Posterior vena cava (tissue), 2 donors: ENCODE measurements at places on chromosomes 5 and 9. TPM values are rescaled to one million over a fixed set of nuclear protein-coding genes. Genes with fewer than 3 reads are reported as not detected.

DNA sequence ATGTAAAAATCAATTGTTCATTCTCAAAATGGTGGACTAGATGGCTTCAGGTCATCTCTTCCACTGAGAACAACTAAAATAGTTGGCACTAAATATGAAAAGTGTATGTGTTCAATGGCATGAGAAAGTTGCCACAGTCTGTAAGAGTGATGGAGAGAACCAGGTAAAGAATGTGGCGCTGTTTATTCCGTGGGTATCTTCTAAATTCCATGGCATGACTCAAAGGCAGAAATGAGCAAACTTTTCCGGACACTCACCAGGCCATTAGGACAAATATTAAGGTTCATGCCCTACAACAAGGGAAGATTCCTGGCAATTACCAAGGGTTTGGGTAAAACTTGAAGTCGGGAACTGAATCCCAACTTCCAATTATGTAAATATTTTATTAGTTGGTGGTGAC, 825.4 kb upstream of the CDH6 start:
- no peak for DNase-seq

The NR6A1 gene
- 0.23 TPM for total RNA-seq

DNA sequence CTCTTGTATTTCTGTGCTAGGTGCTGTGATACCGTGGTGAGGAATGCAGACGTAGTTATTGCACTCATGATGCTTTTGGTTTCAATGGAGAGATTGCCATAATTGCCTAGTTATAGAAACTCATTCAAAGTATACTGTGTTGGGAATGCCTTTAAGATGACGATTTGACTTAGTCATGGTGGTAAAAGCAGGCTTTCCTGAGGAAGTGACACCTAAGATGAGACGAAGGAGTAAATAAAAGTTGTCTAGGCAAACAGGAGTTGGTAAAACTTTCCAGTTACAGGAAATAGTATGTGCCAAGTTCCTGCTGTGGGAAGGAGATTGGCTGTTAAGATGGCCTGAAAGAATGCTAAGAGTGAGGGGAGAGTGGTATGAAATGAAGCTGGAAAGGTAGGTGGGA, 48.1 kb downstream of the FOCAD start:
- DNase-seq = no peak

The SRP19 gene
- 33.2 TPM for total RNA-seq

The GARIN3 gene
- not detected for total RNA-seq

DNA sequence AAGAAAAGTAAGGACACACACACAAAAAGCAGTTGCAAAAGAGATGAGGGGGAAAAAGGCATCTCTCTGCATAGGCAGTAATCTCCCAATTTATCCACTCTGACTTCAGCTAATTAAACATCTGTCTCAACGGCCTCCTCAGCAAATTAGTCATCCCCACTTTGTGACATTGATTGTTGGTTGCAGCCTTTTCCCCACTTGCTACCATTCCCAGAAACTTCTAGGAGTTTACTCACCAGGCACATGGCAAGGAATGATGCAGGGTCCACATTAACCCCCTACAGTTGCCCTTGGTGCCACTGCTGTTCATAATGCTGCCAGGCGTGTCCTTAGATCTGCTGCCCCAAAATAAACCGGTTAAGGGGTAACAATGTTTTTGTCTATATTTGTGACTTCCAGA, 174.6 kb downstream of the MAPKAP1 start:
- DNase-seq = no peak

- no peak for DNase-seq
Observed at GRCh38 chr5:89844548-89844947, 565.0 kb downstream of the CETN3 start.

The PCDHGA7 gene
- 4.0 TPM for total RNA-seq

The LCN15 gene
- not detected for total RNA-seq

DNA sequence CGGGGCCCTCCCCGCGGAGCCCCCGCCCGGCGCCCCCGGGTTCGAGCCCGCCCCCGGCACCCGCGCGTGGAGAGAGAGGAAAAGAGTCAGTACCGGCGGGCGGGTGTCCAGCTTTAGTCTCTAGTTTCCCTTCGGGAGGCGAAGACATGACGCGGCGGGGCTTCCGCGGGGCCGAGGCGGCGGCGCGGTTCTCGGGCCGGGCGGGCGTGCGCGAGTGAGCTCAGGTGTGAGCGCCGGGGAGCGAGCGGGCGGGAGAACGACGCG, 181 bp downstream of the DAP start:
- no peak for DNase-seq

The GRIN3A gene
- total RNA-seq = not detected

DNA sequence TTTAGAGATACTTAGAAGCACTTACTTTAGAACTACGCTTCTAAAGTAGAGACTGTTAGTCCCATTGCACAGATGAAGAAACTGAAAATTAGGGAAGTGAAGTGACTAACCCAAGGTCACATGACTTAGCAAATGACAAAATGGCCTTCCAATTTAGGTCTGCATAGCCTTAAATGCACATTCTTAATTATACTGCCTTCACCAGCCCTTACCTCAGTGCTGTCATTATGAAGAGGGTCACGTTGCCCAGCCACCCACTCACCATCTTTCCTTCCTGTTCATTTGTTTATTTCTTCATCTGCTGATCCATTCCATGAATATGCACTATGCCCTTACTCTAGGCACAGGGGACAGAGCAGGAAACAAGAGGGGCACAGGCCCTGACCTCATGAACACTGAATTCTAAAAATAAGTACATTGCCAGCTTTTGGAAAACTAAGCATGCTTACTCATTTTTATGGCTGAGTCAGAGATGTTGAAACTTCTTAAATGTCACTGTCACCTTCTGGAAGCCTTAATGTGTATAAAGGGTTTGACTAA, 8.6 kb downstream of the HAVCR2 start:
- DNase-seq = no peak

- DNase-seq = peak; percentile 98
Observed at GRCh38 chr9:129495620-129496472, 125.1 kb downstream of the C9orf50 start.

GRCh38 chr9:107816561-107817021, 327.0 kb upstream of the KLF4 start:
- DNase-seq = no peak

GRCh38 chr5:118325931-118326330, 662.4 kb downstream of the DTWD2 start:
- DNase-seq = no peak

The BNC2 gene
- total RNA-seq = 61.2 TPM

- DNase-seq = no peak
Observed at GRCh38 chr9:6575324-6576034, 70.0 kb downstream of the GLDC start.

The LRRC19 gene
- total RNA-seq = not detected

The CCIN gene
- 2.5 TPM for total RNA-seq

The SAXO1 gene
- total RNA-seq = 0.28 TPM

The ITGA2 gene
- 21.3 TPM for total RNA-seq

DNA sequence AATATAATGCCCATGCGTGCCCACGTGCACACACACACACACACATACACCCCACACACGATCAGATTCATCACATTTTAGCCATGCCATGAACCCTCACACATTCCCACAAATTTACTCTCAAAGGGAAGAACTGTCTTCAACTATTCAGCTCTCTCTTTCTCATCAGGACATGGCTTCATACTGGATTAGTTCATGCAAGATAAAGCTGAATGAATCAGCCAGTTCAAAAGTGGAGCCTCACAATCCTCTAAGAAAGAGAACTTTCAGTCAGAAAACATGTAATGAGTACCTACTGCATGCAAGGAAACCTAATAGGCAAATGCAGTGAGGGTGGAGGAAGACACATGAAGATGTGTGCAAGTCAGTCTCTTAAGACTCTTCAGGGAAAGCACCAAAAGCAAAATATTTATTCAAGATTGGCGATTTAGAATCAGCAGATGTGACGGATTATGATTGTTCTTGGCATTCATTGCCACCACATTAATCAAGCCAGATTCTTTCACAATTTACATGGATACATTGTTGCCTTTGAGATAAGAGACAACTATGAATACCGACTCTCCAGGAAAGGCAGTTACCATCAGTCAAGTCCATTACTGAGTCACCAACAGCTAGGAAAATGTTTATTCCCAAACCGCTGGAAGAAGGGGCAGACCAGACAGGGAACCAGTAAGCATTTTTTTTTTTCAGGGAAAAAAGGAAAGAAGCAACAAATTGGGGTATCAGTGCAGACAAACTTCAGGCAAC, 30.3 kb upstream of the PUM3 start:
- DNase-seq = no peak

GRCh38 chr9:18421391-18421790, 52.6 kb upstream of the ADAMTSL1 start:
- no peak for DNase-seq

GRCh38 chr9:34322899-34323591, 6.0 kb downstream of the KIF24 start:
- no peak for DNase-seq

The PCDHGA4 gene
- total RNA-seq = 5.5 TPM

DNA sequence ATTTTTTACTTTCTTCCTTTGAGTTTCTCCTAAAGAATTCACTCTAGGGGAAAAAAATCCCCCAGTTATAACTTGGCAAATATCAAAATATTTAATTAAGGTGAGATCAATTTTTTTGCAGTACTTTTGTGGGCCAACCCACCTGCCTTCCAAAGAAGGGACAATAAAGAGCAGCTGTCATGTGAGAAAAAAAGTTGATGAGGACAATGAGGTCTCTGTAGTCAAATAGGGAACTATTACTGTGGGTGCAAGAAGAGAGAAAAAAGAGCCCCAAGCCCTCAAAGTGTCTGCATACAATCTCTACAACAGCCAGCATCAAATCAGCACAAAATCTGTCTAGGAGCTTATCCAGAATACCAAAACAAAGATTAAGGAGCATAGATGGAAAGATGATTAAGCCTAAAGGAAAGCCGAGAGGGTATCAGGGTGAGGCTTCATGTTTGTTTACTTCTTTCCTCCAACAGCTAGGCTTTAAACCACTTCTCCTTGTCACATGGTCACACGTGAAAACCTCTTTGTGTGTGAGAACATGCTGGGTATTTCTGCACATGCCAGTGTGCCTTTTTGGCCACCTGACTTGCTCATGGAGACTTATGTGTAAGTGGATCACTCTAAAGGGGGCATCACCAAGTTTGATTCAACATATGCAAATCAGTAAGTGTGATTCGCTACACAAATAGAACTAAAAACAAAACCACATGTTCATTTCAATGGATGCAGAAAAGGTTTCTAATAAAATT, 19.2 kb upstream of the FYB1 start:
- DNase-seq = no peak

GRCh38 chr9:112200711-112201110, 25.6 kb upstream of the SUSD1 start:
- no peak for DNase-seq

GRCh38 chr9:105103776-105104175, 140.7 kb upstream of the SLC44A1 start:
- no peak for DNase-seq

The RFESD gene
- 1.1 TPM for total RNA-seq

The IL5 gene
- not detected for total RNA-seq

DNA sequence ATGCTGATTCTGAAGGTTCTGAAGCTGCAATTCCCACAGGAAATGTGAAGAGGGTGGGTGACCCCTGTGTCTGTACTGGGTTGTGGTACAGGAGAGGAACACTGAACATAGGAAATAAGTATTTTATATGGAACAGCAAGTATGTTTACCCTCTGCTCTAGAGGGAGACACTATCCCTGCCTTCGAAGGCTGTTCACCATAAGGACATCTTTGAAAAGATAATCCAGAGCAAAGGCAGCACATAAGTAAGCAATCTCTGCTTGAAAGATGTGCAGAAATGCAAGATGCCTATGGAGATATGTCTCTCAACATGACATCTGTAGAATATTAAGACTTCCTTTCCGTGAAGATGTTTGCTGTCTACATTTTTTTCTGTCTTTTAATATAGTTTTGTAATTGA, 184.4 kb upstream of the EFNA5 start:
- no peak for DNase-seq

The IL13 gene
- total RNA-seq = 0.29 TPM

- peak; percentile 89 for DNase-seq
Observed at GRCh38 chr9:34403554-34404380, 27.1 kb upstream of the MYORG start.

- DNase-seq = no peak
Observed at GRCh38 chr9:123631862-123632261, 275.9 kb downstream of the CRB2 start.

The OR1K1 gene
- not detected for total RNA-seq

The IQGAP2 gene
- total RNA-seq = 15.0 TPM

The DMRTA1 gene
- total RNA-seq = 0.09 TPM

The LRRC70 gene
- 6.8 TPM for total RNA-seq

- no peak for DNase-seq
Observed at GRCh38 chr5:171770153-171770552, 15.5 kb upstream of the SMIM23 start.

DNA sequence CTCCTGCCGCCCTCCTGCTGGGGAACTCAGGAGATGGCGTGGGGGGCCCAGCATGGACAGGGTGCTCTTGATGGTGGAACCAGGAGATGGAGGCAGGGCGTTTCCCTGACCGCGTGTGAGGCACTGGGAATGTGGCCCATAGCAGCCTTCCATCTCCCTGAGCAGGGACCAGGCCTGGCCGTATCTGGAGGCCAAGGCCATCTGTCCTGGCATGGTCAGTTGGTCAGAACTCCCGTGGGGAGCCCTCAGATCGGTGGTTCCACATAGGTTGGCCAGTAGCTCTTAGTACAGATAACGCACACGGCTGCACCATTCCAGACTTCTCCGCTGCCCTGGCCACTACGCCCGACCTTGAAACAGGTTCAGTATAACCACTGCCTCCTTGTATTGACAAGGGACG, 77.6 kb downstream of the KCNT1 start:
- no peak for DNase-seq

The PCDHB3 gene
- total RNA-seq = 1.2 TPM

DNA sequence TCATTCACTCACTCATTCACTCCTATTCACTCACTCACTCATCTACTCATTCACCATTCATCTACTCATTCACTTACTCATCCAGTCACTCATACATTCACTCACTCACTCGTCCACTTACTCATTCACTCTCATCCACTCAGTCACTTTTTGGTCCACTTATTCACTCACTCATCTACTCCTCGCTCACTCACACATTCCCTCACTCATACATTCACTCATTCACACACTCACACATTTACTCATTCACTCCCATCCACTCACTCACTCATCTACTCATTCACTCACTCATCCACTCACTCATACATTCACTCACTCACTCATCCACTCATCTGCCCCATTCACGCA, 27.7 kb downstream of the WNK2 start:
- DNase-seq = no peak

- no peak for DNase-seq
Observed at GRCh38 chr9:93061791-93062763, 3.6 kb downstream of the SUSD3 start.
